ENCODE measurements at places on chromosomes 16 and 17. TPM values are rescaled to one million over a fixed set of nuclear protein-coding genes. Genes with fewer than 3 reads are reported as not detected.

PRSS53 gene
- total RNA-seq: 0.69 TPM

BAHCC1 gene
- 10.2 TPM for total RNA-seq

STX1B gene
- total RNA-seq: 2.0 TPM

CBX1 gene
- 29.2 TPM for total RNA-seq

ABCA6 gene
- total RNA-seq: 21.2 TPM

C16orf92 gene
- not detected for total RNA-seq

PEMT gene
- 19.6 TPM for total RNA-seq

NPW gene
- total RNA-seq: not detected

ST6GALNAC2 gene
- total RNA-seq: 5.8 TPM

MYH1 gene
- total RNA-seq: not detected

NPLOC4 gene
- 85.1 TPM for total RNA-seq

ABCC12 gene
- total RNA-seq: not detected

TBX6 gene
- total RNA-seq: 0.88 TPM

TVP23A gene
- total RNA-seq: 2.0 TPM

CACNG5 gene
- not detected for total RNA-seq

CDRT15 gene
- not detected for total RNA-seq

NPIPB13 gene
- 3.8 TPM for total RNA-seq

CTRB2 gene
- not detected for total RNA-seq

PERCC1 gene
- 0.26 TPM for total RNA-seq

RETREG3 gene
- total RNA-seq: 26.2 TPM

DRC3 gene
- total RNA-seq: 1.4 TPM

PIPOX gene
- 1.4 TPM for total RNA-seq

WSCD1 gene
- total RNA-seq: 3.4 TPM

NOD2 gene
- 1.4 TPM for total RNA-seq

KRT24 gene
- total RNA-seq: not detected

CACNA1G gene
- total RNA-seq: 4.4 TPM

HASPIN gene
- 0.29 TPM for total RNA-seq

OR2C1 gene
- 0.21 TPM for total RNA-seq

NPIPA1 gene
- total RNA-seq: 60.0 TPM

CHD3 gene
- 37.3 TPM for total RNA-seq

WFIKKN1 gene
- total RNA-seq: 0.23 TPM

KRT33A gene
- total RNA-seq: not detected

TNP2 gene
- not detected for total RNA-seq

FAM20A gene
- 10.1 TPM for total RNA-seq

GRAPL gene
- 2.5 TPM for total RNA-seq

TPSAB1 gene
- total RNA-seq: 1.6 TPM

ABCA10 gene
- 6.9 TPM for total RNA-seq

TRAPPC1 gene
- 73.4 TPM for total RNA-seq

NACA2 gene
- not detected for total RNA-seq

Data from right cardiac atrium (tissue), 5 donors.